ENCODE measurements at places on chromosomes 2 and 18. TPM values are rescaled to one million over a fixed set of nuclear protein-coding genes. Genes with fewer than 3 reads are reported as not detected.

GRCh38 chr2:42913280-42913878, 121.0 kb upstream of the HAAO start:
- ATAC-seq = no peak

DNA sequence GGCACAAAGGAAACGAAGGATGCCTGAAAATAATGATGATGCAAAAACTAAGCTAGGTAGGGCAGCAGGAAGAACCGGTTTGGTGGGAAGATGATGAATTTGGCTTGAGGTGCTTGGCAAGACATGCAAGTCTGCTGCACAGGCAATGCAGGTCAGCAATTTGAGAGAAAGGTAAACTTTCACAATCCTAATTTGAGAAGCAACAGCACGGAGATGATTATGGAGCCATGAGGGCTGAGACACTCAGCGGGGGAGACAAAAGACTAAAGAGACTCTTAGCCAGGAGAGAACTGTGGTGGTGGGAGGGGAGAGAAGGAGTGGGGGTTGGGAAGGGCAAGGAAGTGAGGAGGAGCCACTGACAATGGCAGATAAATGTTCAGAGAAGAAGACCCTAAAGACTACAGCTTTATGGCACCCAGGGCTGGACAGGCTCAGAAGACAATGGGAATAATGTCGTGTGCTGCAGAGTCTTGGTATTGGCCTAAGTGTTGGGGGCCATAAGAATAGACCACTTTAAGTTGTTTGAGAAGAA, 19.4 kb upstream of the RNF149 start:
- peak; percentile 81 for ATAC-seq

DNA sequence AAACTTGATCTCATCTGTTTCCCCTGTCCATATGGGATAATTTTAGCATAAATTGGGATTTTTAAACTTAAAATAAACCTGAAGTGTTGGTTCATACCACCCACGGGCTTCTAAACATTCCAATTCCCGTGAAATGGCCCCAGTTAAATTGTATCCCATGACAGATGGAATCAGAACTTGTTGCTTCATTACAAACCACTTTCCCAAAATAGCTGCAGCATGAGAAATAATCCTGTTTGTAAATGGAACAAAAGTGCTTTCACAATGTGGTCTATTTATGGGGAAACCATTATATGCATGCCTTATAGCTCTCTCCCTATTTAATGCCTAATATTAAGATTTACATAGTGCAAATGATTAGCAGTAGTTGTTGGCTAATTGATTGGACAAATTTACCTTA, 15.9 kb downstream of the SCG2 start:
- no peak for ATAC-seq

DNA sequence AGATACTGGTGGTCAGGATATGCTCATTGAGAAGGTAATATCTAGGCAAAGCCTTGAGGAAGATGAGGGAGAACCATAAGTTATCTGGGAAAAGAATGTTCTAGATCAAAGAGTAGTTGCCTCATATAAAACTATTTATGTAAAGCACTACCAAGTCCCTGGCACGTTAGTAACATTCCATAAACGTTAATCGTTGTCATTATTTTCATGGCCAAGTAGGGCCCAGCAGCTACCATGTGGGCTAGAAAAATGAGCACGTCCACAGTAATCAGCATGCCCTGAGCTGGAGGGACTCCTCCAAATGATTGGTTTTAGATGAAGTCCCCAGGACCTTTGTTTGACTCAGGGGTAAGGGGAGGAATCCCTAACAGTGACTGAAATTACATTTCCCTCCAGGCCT, 32.7 kb upstream of the AFTPH start:
- no peak for ATAC-seq

GRCh38 chr18:8288472-8289195, 320.6 kb upstream of the RAB12 start:
- ATAC-seq = no peak

- ATAC-seq = no peak
Observed at GRCh38 chr18:32893915-32894314, 121.1 kb upstream of the KLHL14 start.

The CHRND gene
- not detected for total RNA-seq

The SPHKAP gene
- not detected for total RNA-seq
